ENCODE measurements at places on chromosomes 3 and 15.

DNA sequence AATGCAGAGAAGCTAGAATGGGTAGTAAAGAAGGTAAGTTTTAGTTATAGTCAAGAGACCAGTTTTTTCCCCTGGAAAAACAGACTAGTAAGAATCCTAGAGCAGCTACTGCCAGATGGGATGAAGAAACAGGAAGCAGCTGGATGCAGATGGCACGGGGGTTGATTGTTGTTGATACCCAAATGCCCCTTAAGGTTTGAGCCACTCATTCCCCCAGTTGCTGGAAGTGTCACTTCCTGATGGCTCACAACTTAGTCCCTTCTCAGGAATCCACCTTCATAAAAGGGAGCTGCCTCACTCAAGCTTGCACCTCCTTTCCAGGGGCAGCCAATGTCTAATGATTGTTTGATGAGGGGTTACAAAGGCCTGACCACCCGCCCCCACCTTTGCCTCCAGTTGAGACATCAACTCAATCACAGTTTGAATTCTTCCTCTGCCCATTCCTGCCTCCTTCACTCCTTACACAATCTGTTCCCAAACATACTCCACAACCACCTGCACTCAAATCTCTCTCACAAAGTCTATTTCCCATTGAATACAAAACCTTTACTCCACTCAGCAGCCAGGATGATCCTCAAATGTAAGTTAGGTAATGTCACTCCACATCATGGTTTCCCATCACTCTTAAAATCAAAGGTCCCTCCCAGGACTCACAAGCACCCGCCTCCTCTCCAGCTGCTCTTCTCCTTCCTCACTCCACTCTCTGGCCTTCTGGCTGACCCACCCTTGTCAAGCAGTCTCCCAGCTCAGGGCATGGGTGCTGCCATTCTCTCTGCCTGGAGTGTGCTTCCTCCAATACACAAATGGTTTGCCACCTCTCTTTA, 450.1 kb upstream of the THBS1 start:
- no peak for DNase-seq

DNA sequence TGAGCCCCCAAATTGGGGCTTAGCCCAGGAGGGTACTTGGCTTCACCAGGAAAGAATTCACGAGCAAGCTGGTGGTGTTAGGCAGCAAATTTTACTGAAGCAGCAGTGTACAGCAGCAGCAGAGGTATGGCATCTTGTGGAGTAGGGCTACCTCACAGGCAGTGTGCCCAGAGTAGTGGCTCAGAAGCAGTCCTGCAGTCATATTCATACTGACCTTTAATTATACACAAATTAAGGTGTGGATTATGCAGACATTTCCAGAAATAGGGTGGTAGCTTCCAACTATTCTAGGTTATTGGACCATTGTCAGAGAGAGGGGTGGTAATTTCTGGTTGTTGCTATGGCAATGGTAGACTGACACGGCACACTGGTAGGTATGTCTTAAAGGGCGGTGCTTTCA, 20.7 kb upstream of the CADPS start:
- no peak for DNase-seq

GRCh38 chr15:50476143-50476542, 51.9 kb downstream of the USP8 start:
- no peak for DNase-seq

- no peak for DNase-seq
These were observed 66.1 kb downstream of the SEC22A start for GRCh38 chr3:123267821-123268220.

DNA sequence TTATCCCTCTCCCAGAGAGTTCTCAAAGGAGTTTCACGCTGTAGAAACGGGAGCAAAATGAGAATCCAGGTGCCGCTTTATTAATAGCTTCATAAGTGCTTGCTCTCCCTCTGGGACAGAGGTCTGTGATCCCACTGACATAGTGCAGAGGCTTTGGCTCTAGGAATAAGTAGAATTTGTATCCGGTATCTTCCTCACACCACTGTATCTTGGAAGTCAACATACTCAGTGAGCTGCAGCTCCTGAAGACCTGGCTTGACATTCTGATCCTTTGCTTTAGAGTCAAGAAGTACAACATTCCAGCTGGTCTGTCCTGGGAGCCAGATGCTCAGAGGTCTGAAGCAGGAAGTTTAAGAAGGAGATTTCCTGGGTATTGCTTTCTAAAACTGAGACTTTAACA, 323.0 kb downstream of the LPP start:
- DNase-seq, result no peak

DNA sequence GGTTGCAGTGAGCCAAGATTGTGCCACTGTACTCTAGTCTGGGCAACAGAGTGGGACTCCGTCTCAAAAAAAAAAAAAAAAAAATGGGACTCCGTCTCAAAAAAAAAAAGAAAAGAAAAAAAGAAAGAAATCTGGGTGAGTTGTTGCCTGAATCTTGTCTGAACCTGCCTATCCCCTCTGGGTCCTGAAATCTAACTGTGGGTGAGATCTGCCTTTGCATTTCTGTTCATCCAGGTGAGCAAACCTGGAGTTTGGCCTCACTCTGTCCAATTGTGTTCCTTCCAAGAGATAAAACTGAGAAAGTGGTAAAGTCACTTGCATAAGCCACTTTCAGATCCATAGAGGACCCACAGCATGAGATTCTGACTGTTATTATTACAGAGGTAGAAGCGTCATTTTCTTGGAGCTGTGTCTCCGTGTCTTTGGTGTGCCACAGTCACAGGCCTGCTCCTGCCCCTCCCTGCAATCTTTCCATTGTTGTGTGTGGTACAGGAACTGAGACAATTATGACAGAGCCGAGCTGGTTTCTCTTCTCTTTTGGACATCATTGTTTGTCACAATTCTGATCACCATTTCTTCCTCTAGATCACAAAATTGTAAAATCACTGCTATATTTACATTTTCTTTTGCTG, 235.9 kb downstream of the LPP start:
- DNase-seq, result peak; percentile 49

GRCh38 chr3:69214241-69214640, 91.8 kb upstream of the LMOD3 start:
- no peak for DNase-seq

DNA sequence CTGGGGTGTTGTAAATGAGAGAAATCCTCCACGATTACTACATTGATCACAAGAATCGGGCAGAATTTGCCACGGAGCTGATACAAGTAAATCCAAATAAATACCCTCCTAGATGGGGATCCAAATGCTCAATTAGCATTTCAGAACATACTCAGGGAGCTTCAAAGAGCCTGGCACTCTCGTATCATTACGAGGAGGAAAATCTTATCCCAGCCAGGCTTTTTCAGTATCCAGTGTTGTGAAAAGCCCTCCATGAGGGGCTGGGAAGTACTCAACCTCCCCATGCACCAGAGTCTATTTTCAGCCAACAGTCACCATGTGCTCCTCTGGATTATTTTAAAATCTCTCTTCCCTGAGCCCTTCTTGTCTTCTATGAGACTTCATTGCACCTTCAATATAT, 122.6 kb upstream of the ARRDC4 start:
- DNase-seq, result no peak

- no peak for DNase-seq
These were observed 26.9 kb upstream of the CACNA2D2 start for GRCh38 chr3:50530001-50530970.

Data from stimulated activated CD8-positive, alpha-beta memory T cell treated with anti-CD3 and anti-CD28 coated beads, Interleukin-4, amount 100 ng/mL, for 48 hours (primary cell).